ENCODE measurements at places on chromosomes 4 and X. TPM values are rescaled to one million over a fixed set of nuclear protein-coding genes. Genes with fewer than 3 reads are reported as not detected.

DNA sequence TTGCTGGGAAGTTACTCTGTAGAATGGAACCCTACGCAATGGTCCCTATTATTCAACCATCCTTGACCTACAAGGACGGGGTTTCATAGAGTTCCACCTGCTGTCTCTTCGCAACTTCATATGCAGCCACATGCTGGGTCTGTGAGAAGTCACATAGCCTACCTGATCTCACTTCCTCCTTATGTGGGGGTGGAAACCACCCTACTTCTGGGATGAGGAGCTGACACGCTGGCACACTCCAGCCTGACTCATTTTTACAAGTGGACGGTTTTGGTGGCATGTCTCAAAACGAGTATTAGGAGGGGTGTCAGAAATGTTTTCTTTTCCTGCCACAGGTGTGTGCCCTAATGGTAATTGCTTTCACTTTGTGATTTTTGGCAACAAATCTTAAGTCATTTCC is 36.8 kb upstream of the ARSD start:
- DNase-seq = peak; percentile 4

Gene PAGE1
- total RNA-seq = not detected

DNA sequence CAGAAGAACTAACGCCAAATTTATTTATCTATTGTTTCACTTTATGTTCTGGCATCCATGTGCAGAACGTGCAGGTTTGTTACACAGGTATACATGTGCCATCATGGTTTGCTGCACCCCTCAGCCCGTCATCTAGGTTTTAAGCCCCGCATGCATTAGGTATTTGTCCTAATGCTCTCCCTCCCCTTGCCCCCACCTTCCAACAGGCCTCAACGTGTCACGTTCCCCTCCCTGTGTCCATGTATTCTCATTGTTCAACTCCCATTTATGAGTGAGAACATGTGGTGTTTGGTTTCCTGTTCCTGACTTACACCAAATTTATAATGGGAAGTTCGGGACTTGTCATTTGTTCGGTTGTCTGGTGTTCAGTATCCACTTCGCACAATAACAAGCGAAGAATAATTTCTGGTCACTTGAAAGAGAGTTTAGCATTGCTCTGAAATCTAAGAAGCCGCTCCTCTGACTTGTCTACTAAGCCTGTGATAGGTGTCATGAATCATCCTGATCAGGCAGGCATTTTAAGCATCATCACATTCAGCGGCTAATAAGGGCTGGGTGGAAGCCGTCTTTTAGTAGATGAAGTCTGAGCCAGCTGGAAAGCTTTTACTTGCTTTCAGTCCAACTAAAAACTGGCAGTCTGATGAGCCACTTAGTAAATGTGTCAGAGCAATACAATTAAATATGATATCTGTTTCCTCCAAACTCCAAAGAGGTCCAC is 1065.7 kb upstream of the PABPC4L start:
- DNase-seq = no peak

Gene CSAG2
- total RNA-seq = not detected

- DNase-seq = no peak
Measured at GRCh38 chrX:828411-828959, 197.9 kb downstream of the SHOX start.

GRCh38 chr4:182556580-182556979 is 313.4 kb downstream of the TENM3 start:
- DNase-seq = no peak

DNA sequence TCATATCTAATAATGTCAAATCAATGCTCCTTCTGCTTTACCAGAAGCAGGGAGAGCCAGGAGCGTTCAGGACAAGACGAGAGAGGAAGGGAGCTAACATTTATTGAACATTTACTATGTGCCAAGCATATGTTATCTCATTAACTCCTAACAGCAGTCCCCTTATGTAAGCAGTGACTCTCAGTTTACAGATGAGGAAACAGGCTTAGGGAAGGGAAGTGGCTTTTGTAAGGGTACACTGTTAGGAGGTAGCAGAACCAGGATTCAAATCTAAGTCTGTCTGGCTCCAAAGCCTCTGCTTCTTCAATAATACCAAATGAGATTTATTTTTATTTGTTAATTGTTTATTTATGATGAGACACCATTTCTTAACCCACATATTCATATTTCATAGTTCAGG is 2.6 kb upstream of the STARD8 start:
- DNase-seq = no peak

DNA sequence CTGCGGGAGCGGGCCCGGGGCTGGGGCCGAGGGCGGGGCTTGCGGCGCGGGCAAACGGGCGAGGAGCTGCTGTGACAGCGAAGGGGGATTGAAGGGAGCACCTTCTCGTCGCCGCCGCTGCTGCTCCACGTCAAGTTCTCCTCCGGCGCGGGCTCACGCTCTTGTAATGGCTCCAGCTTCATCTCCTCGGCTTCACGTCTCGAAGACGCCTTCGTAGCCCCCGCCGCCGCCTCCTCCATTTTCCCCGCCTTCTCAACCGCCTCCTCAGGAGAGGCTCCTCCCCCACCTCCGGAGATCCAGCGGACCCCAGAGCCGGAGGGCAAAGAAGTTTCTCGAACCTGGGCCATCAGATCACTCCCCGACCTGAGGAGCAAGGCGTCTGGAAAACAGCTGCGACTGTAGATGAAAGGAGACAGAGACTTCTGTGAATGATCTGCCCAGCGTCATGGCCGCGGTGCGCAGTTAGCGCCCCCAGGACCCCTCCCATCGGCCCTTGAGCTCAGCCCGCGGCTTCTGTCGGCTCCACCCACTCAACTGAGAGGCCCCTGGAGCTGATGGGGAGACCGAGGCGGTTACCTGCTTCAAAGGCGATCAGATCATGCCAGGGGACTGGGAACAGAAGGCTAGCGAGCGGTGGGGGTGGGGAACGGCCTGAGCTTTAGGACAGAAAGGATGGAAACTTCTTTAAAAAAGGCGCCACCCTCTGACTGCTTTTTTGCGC is 895 bp downstream of the USP51 start:
- no peak for DNase-seq

GRCh38 chr4:76087007-76087769 is 12.7 kb downstream of the ART3 start:
- peak; percentile 20 for DNase-seq

Gene CAMK2D
- 20.3 TPM for total RNA-seq

- DNase-seq = no peak
Measured at GRCh38 chr4:104420766-104421165, 73.9 kb downstream of the CXXC4 start.

DNA sequence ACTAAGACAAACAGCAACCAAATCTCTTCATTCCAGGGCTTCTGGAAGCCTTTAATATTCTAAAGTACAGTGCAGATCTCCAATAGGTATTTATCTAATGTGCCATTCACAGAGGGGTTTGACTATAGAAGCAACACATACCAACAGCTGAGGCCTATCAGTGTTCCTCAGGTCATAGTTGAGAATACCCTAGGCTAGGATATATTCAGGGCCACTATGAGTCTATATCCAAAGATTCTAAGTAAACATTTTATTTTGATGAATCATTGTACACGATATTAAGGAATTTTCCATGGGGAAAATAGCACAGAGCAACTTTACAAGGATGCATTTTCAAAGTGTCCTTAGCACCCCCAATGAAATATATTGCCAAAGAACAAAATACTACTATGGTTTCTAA is 9.7 kb downstream of the SMIM10 start:
- no peak for DNase-seq

DNA sequence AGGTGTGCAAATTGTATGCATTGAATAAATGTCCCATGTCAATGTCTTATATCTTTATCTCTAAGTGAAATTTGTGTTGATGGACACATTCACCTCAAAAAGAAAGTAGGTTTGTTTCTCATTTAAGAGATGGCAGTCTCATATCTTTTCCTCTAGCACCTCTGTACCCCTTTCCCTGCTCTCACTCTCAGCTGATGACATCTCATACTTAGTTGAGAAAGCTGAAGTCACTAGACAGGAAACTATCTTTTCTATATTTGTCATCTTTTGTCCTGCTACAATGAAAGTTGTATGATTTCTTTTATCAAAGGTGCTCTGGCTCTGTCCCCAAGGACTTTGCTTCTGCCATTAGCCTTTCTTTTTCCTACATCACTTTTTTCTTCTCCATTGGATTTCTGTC is 84.0 kb upstream of the GRPR start:
- DNase-seq = no peak

- DNase-seq = no peak
Measured at GRCh38 chr4:150149381-150149780, 71.1 kb downstream of the DCLK2 start.

GRCh38 chrX:47390780-47391179 is 20.4 kb downstream of the ZNF157 start:
- DNase-seq = no peak
